Umbilical cord (tissue), 2 donors: ENCODE measurements at places on chromosomes 2 and 18.

- no peak for DNase-seq
These were observed 53.4 kb downstream of the ATIC start for GRCh38 chr2:215365184-215365658.

DNA sequence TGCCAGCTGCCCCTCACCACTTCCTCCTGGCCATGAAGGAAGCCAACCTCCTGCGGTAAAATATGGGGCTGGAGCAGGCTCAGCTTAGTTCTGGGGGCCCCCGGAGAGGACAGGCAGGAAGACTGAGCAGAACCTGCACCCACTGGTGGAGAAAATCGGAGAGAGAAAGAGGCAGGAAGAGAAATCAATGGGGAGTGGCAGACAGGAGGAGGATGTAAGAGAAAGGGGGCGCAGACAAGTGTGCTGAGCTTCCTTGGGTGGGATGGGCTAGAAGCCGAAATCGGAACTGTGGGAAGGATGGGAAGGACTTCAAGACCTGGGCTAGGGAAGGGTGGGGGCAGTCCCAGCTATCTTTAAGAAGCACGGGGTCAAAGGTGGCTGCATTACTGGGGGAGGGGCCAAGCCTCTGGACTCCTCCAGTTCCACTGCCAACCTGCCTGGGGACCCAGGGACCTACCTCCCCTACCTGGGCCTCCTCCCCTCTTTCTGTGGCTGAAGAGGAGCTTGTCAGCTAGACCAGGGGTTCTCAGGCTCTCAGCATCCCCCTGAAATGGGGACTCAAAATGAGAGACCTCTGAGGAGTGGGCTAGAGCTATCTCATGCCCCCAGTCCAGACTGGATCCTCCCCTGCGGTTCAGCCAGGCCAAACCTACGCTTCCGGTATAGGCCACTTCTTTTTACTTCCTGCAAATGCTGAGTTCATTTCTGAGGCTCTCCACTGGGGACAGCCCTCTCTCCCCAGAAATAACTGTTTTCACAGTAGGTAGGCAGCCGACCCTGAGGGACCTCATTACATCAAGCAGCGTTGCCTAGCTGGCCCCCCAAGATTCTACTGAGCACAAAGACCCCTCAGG, 33.6 kb upstream of the B3GNT7 start:
- peak; percentile 10 for DNase-seq

DNA sequence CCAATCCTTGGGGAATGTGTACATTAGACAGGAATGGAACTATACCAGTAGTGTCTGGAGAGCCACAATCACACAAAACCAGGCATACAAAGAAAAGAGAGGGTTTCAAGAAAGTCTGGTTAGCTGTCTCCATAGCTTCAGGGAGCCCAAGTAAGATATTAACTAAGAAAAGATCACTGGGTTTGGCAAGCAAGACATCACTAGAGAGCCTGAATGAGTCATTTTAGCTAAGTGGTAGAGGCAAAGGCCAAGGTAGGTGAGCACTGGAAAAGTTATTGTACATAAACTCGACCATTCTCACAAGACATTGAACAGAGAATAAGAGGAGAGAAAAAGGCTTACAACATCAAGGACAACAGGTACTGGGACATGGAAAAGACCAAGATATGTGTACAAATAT, 143.8 kb upstream of the ARL4C start:
- no peak for DNase-seq

DNA sequence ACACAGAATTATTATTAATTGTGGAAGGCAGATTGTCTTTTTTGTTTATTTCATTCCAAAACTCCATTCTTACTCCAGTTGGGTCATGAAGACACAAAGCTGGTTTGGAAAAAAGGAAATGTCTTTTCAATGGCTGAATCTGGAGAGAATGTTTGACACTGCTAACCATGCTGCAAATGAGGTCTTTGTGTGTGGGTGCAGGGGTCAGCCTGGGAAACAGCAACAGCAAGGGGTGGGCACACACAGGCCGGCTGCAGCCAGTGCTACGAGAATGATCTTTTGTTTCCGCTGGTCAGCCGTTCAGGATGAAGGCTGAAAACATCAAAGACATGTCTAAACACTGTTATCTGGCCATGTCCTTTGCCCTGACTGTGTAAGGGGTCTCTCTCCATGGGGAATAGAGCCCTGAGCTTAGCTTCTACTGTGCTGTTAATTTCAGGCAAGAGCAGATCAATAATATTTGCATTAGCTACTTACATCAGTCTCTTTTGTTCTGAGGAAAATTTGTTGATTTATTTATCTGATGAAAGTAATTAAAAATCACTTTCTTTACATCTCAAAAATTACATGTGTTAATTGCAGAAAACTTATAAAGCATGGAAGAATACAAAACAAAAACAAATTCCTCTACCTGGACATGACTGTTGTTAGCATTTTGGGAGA, 33.3 kb upstream of the E2F6 start:
- DNase-seq, result no peak

DNA sequence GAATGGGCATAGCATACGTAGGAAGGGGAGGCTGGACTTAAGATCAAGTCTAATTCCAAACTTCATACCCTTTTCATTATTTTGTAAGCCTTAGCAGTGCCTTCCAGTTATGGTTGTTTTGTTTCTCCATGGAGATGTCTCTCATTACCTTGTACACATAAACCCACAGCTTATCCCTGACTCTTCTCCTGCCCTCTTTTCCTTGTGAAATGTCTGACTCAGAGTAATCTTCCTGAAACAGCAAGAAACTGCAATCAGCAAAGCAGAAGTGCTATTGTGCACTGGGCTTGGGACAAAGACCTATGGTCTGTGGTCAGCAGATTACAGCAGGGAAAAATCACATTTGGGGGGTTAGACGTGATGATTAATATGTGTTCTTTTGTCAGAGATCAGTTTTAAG, 176.7 kb downstream of the IKZF2 start:
- DNase-seq, result peak; percentile 75

DNA sequence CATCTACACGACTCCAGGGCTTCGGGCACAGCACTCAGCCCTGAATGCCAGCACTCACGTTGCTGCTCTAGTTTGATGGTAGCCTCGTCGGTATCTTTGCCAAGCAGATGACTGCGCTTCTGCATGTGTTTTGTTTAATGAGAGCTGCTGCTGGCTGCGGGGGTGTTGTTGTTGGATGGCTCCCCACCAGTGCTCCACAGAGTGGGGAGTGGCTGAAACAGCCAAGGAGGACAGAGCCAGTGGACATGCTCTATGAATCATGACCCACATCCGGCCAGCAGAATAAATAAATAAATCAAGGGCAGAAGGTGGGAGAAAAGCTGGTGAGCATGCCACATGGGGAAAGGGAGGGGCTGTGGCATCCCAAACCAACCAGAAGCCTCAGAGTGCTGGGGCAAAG, 131.2 kb upstream of the SOX11 start:
- no peak for DNase-seq

DNA sequence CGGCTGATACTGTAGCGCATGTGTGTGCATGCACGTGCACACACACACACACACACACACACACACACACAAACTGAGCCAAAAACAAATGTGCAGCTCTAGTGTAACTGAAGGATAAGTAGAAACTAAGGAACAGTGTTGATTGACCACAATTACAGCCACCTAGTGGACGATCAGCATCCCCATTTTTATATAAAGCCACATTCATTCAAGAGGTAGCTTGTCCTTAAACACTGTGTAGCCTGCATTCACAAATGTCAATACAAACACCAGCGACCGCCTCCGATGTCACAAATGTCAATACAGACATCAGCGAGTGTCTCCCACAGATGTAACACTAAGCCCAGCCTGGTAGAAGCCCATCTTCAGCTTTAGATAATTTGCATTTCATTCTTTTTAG, 167.4 kb downstream of the PTGR3 start:
- DNase-seq, result no peak

GRCh38 chr2:215003001-215003400, 135.4 kb downstream of the ABCA12 start:
- peak; percentile 25 for DNase-seq

- DNase-seq, result no peak
These were observed 86.6 kb downstream of the DTNB start for GRCh38 chr2:25586726-25587144.

GRCh38 chr18:21763846-21764646, 23.5 kb downstream of the MIB1 start:
- DNase-seq, result no peak

DNA sequence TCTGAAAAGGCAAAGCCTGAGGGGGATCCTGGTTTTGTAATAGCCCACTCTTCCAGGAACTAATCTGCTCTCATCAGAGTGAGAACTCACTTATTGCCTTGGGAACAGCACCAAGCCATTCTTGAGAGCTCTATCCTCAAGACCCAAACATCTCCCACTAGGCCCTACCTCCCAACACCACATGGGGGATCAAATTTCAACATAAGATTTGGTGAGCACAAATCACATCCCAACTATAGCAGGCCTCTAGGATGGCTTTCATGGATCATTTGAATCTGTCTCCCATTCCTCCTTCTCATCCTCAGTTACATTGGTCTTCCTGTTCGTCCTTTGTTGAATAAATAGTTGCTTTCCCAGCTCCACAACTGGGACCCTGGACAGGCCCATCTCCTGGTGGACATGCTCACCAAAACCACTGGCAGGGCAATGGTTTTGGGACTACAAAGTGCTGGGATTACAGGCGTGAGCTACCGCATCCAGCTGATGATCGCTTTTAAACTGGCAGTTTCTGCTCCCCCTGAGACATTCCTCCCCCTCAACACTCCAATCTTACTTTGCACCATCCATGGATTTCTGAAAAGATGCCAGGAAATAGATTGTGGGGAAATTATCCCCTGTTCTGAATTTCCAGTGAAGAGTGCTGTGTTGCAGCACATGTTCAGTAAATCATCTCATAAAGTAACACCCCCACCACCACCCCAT, 42.6 kb downstream of the MCFD2 start:
- DNase-seq, result no peak

DNA sequence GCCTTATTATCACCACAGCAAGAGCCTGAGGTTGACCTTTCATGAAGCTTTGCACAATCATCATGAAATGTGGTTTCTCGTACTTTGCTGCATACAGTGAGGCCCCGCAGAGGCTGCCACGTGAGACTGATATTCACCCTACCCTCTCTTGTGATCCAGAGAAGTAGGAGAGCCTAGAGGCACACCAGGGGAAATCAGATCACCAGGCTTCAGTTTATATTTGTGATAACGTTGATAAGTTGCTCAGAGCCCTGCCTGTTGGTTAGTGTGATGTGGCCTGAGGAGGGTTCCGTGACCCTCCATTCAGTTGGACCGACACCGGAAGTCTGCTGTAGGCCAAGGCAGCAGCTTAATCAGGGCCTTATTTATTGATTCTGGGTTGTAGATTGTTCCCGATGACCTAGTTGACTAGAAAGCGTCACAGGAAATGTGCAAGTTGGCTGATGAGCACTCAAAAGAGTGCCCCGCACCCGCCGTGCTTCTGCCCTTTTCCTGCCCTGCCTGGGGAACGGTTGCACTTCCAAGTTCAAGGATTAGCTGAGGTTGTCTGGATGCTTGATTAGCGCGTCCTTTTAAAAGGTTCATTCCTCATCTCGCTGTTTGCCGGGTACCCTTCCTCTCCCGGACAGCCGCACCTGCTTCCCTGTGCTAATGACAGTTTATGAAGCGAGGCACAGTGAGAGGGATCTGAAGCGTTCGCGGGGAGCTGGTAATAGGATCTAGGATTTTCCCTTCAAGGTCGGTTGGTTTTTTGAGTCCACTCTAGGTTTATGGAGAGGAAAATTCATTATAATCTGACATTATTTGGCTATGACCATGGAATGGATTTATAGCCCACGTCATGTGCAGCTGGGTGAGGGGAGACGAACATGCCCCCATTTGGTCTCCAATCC, 146.4 kb downstream of the SH3RF3 start:
- DNase-seq, result peak; percentile 34

DNA sequence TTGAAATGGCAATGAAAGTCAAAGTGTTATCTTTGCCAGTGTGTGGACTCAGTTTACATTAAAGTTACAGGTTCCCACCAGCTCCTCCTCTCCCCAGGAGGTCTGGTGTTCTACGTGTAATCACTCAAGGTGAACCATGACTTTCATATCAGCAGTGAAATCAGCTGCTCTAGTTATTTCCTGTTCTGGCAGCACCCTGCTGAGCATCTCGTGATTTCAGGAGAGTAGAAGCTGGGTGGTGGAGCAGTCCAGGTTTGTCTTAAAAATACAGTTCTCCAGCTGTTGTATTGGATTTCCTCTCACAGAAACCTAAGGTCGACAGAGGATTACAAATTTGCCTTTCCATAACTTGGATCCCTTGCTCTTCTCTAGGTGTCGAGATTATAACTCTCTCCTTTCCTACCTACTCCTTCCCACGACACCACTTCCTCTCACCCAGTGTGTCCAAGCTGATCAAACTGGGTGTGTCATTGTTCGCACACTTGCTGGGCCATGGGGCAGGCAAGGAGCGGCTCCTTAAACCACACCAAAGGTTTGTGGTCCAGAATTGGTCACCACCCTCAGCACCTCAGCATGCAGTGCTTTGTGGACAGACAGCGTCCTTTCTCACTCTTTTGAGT, 13.0 kb upstream of the ARHGAP25 start:
- DNase-seq, result no peak

GRCh38 chr2:160522951-160523710, 29.5 kb upstream of the RBMS1 start:
- no peak for DNase-seq
